ENCODE measurements at places on chromosomes 5 and 9.

- DNase-seq = peak; percentile 23
Measured at GRCh38 chr9:21591221-21592062, 109.3 kb upstream of the IFNE start.

DNA sequence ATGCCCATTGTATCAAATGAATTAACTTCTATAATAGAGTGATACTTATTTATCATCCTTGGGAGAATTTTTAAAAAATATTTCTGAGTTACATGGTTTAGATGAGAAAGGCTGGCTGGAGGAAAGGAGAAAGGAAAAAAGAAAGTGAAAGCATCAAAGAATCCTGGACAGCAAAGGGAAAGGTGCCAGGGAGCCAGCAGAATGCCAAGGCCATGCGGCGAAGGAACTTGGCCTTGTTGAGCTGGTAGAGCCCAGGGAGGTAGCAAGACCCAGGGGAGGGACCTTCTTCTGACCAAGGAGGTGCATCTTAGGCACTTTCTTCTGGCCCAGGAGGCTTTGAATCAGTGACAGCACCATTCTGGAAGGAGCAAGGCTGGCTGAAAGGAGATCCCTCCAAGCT is 240.5 kb downstream of the ENC1 start:
- DNase-seq = no peak

DNA sequence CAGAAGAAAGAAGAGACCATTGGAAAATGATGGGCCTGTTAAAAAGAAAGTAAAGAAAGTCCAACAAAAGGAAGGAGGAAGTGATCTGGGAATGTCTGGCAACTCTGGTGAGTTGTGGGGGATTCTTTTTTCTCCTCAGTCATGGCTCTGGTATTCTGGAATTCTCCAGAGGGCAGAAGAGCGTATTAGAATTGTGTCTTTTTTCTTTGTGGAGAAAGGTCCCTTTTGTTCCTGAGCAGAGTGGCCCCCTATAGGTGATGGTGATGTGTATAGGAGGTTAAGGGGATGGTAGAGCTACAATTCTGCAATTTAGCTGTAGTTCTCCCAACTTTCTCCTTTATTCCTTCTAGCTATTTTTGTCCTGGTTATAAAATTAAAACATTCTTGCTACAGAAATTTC is 1.6 kb upstream of the DHFR start:
- DNase-seq = no peak

DNA sequence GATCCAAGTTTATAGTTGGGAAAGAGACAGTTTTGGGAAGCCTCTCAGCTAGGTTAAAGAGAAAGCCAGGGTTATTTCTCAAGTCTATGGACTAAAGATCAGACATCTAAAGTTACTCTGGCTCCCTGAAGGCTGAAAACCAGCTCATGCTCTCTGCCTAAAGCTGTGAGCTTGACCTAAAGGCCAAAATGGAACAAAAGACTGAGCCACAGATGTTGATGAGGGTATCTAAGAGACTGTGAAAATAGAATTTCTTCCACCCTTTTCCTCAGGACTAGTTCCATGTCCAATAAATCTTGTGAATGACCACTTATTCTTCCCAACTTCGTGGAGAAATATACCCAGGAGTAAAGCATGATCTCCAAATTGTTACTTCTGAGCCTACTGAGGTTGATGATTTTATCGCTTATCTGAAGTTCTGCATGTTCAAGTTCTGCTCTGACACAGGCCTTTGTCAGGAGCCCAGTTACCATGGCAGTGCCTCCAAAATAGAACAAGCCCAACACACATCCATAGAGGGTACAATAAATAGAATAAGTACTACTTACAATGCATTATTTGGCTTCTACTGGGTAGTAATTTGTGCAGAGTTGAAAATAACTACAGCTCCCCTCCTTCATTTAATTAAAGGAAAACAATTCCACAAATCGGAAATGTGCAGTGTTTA is 373.6 kb downstream of the NTRK2 start:
- no peak for DNase-seq

- no peak for DNase-seq
Measured at GRCh38 chr9:126809068-126809467, 4.2 kb downstream of the ZBTB43 start.

DNA sequence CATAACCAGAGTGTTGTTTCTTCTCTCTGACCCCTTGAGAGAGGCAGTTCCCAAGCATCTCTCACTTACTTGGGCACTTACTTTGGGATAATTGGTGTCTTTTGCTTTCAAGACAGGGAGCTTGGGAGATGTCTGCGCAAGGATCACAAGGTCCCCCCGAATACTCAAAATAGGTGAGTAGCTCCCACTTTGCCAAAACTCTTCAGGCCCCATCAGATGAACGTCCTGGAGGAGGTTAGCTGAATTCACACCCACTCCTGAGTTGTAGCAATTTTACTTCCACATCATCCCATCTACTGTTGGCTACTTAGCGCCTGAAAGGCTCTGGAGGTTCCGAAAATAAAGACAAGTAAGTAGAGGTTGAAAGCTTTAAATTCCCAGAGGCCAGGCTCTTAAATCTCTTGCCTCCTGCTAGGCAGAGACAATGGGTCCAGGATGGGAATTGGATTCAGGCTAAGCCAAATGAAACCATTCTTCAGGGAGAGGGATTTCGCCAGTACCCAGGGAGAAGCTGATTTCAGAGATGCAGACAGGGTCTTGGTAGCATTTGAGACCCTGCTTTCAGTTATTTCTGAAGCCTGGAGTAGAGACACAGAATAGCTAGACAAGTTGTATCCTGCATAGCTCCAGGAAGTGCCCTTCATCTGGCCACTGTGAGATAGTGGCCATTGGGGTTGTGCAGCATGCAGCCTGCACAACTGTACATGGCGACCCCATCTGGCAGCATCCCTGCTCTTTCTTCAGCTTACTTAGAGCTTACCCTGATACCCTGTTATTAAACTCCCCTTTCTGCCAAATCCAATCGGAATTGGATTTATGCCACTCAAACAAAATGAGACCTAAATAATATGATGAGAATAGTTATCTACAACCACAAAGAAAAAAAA is 60.1 kb downstream of the BOD1 start:
- DNase-seq = no peak

All from WTC11 (cell line).